ENCODE measurements at places on chromosomes 11 and 22. TPM values are rescaled to one million over a fixed set of nuclear protein-coding genes. Genes with fewer than 3 reads are reported as not detected.

DNA sequence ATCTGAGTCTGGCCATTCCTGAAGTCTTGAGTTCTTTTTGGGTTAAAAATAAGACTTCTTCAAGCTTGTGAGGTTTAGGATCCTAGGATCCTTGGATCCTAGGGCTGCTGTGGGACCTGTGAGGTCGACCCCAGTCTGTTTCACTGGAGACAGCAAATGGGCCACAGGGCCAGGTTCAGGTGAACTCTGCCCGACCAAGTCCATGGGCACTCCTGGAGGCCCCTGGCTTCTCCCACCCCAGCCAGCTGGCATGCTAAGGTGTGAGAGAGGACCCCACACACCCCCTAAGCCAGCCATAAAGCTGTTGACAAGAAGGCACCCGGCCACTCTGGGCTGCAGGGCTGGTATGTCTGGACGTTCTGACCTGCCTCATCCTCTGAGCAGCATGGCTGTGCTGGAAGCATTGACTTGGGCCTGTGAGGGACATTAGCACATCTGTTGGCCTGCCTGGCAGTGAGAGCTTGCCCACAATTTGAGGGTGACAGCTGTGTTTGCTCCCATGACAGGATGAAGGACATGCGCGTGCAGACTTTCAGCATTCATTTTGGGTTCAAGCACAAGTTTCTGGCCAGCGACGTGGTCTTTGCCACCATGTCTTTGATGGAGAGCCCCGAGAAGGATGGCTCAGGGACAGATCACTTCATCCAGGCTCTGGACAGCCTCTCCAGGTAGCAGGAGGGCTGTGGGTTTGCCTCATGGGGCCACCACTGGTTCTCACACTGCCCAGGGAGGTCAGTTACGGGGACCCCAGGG lies 16.0 kb downstream of the CLDN5 start:
- H3K4me3 ChIP-seq: no peak overlapping the region
- H3K4me1 ChIP-seq: no peaks in the 10 kb centered on the region
- no peak for DNase-seq
- no peak overlapping the region for H3K27ac ChIP-seq
- H3K27me3 ChIP-seq: no peaks in the 10 kb centered on the region
- H3K36me3 ChIP-seq: no peaks in the 10 kb centered on the region

- no peak overlapping the region for H3K27ac ChIP-seq
- no peaks in the 10 kb centered on the region for H3K36me3 ChIP-seq
- no peaks in the 10 kb centered on the region for H3K27me3 ChIP-seq
- no peaks in the 10 kb centered on the region for H3K4me1 ChIP-seq
Observed at GRCh38 chr22:47133061-47133969, 370.9 kb downstream of the TBC1D22A start.

DNA sequence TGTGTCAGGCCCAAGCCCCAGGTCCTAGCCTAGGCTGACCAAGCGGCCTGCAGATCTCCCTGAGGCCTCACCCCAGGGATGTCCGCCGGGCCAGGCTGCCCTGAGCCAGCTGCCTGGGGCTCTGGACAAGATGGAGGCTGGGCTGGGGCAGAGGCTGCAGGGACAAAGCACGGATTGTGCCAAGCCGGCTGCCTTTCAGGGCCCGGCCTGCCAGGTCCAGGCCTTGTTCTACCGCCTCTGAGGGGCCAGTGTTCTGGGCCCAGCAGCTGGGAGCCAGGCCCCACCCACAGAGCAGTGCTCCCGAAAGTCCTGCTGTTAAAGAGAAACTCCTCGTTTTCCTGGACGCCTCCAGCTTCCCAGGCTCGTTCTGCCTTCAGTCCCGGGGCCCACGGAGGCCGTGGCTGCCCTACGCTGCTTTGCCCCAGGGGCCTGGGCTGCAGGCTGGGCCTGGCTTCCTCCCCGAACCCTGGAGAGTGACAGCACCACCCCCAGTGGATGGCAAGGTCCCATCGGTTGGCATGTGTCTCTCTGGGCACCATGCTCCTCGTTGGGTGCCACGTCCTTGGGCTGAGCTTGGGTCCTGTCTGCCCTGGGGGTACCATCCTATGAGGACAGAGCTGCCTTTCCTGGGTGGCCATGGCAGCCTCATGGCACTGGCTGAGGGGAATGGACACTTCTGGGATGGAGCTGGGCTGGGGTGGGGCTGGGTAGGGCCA lies 7.6 kb downstream of the BRSK2 start:
- H3K4me3 ChIP-seq: no peak overlapping the region
- no peaks in the 10 kb centered on the region for H3K27me3 ChIP-seq
- H3K27ac ChIP-seq: no peak overlapping the region
- H3K36me3 ChIP-seq: no peaks in the 10 kb centered on the region

DNA sequence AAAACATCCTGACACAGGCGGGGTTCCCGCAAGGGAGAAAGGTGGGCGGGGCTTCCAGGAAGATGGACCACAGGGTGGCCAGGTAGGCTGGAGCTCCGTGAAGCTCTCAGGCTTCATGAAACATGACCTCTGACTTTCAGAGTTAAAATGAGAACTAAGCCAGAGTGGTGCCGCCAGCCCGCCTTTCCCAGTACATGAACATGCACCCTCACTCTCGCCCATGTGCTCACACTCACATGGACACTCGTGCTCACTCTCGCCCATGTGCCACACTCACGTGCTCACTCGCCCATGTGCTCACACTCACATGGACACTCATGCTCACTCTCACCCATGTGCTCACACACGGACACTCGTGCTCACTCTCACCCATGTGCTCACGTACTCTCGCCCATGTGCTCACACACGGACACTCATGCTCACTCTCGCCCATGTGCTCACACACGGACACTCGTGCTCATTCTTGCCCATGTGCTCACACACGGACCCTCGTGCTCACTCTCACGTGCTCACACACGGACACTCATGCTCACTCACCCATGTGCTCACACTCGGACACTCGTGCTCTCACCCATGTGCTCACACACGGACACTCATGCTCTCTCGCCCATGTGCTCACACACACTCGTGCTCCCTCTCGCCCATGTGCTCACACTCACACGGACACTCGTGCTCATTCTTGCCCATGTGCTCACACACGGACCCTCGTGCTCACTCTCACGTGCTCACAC lies 10.0 kb downstream of the RNH1 start:
- H3K4me1 ChIP-seq: no peaks in the 10 kb centered on the region
- H3K36me3 ChIP-seq: peaks cover 25% of the 10 kb centered on the region
- no peak overlapping the region for H3K4me3 ChIP-seq
- no peaks in the 10 kb centered on the region for H3K27me3 ChIP-seq
- no peak for DNase-seq

DNA sequence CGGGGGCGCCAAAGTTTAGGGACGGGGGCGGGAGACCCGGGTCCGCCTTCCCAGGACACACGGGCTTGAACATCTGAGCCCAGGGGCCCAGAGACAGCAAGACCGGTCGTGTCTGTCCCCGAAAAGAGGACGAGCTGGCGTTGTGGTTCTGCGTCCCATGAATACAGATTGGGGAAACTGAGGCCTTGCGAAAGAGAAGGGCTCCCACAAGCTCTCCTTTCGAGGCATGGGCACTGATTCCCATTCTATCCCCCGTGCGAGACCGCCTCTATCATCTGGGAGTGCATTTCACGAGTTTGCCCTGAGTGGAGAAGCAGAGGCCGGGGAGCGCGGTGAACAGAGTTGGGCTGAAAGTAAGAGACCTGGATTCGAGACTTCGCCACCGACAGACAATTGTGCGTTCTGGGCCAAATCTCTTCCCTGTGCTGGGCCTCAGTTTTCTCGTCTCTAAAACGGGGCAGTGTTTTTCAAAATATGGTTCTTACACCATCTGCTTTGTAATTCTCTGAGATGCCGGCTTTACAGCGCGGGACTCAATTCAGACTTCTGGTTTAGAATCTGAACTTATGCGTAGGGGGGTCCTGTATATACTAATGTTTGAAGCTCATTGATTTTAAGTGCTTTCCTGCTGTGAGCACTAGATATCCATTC lies 471 bp downstream of the RNF185 start:
- peaks cover 14% of the 10 kb centered on the region for H3K4me1 ChIP-seq
- peak overlapping the region; percentile 76 for H3K27ac ChIP-seq
- peak overlapping the region; percentile 94 for H3K4me3 ChIP-seq
- no peaks in the 10 kb centered on the region for H3K27me3 ChIP-seq

GRCh38 chr11:15258433-15259165 lies 143.9 kb downstream of the INSC start:
- H3K27ac ChIP-seq: no peak overlapping the region
- peak; percentile 33 for DNase-seq
- no peak overlapping the region for H3K4me3 ChIP-seq
- no peaks in the 10 kb centered on the region for H3K27me3 ChIP-seq
- H3K36me3 ChIP-seq: no peaks in the 10 kb centered on the region

DNA sequence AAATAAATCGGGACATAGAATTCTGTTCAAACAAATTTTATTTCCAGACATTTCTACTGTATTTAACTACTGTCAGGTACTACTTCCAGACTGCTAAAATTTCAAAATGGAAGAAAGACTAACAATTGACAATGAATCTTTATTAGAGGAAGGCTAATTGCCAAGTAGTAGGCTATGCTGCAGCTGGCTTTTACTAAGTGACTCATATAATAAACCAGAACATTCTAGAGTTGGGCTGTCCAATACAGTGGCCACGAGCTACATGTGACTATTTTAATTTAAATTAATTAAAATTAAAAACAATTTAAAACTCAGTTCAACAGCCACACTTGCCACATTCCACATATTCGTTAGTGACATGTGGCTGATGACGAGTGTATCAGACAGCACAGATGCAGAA lies 27.6 kb downstream of the CHKA start:
- H3K4me3 ChIP-seq: no peak overlapping the region
- H3K36me3 ChIP-seq: no peaks in the 10 kb centered on the region
- no peaks in the 10 kb centered on the region for H3K27me3 ChIP-seq
- H3K27ac ChIP-seq: no peak overlapping the region
- no peak for DNase-seq

- H3K36me3 ChIP-seq: no peaks in the 10 kb centered on the region
- H3K4me1 ChIP-seq: no peaks in the 10 kb centered on the region
- H3K27ac ChIP-seq: no peak overlapping the region
Observed at GRCh38 chr11:130092661-130093060, 23.0 kb downstream of the APLP2 start.

DNA sequence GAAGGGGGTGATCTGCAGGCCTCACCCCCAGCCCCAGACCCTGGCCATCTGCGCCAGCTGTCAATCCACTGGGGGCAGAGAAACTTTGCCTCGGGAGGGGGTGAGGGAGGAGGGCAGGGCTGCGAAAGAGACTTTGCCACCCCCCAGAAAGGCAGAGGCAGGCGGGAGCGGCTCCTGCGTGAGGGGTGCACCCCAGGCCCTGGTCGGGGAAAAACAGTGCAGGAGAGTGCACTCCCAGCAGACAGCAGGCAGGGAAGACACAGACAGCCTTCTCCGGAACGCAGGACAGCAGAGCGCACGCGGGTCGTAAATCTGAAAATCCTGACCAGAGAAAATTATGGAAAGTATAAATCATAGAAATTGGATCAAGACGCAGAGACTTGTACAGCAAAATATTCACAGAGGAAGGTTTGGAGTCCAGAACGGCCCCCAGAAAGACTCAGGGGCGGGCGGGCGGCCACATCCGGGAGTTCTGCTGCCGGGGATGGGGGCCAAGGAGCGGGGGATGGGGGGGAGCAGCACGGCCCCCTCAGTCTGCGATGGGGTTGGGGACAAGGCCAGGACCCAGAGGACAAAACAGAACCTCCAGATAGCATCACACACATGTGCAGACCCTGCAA lies 8.0 kb upstream of the MRPL23 start:
- H3K27me3 ChIP-seq: no peaks in the 10 kb centered on the region
- H3K4me3 ChIP-seq: no peak overlapping the region
- no peak overlapping the region for H3K27ac ChIP-seq
- no peak for DNase-seq
- H3K36me3 ChIP-seq: no peaks in the 10 kb centered on the region

GRCh38 chr11:78044706-78045105 lies 19.0 kb upstream of the THRSP start:
- DNase-seq: no peak
- H3K27me3 ChIP-seq: no peaks in the 10 kb centered on the region
- no peak overlapping the region for H3K4me3 ChIP-seq
- no peak overlapping the region for H3K27ac ChIP-seq
- H3K36me3 ChIP-seq: no peaks in the 10 kb centered on the region
- peaks cover 14% of the 10 kb centered on the region for H3K4me1 ChIP-seq

DNA sequence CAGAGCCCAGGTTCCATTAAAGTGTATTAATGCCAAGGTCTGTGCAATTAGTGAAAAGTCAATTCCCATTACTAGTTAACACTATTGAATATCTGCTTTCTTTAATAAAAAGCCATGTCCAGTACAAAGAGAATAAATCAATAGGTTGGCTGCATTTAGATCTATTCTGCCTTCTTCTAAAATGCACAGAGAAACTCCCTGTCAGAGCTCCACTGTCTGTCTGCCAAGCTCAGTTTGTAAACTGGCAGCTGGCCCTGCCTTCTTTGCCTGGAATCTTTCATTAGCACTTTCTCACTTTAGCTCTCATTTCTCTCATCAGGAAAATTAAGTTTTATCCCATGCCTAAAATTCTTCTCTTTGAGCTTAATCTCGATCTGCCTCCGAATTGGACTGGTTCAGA lies 35.6 kb downstream of the ARL14EP start:
- no peak overlapping the region for H3K27ac ChIP-seq
- H3K27me3 ChIP-seq: no peaks in the 10 kb centered on the region
- H3K4me3 ChIP-seq: no peak overlapping the region
- no peak for DNase-seq

DNA sequence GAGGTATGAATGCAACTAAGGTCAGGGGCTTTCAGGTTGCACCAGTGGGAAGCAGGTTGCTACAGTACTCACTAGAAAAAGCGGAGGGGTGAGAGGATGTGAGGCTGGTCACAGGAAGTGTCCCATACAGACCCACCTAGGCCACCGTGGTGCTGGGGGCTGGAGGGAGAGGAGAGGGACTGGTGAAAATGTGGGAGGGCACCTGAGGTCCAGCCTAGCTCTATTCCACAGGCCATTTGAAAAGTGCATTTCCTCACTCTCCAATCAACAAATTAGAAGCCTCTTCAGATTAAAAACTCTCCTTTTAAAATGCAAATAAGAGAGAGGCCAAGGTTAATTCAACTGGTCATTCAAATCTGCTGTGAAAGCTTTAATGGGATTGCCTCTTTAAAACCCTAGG lies 38.6 kb upstream of the NCAM1 start:
- H3K36me3 ChIP-seq: no peaks in the 10 kb centered on the region
- no peaks in the 10 kb centered on the region for H3K4me1 ChIP-seq
- DNase-seq: no peak
- H3K4me3 ChIP-seq: no peak overlapping the region

GRCh38 chr22:46290843-46291785 lies 5.6 kb upstream of the GTSE1 start:
- H3K4me1 ChIP-seq: peaks cover 11% of the 10 kb centered on the region
- H3K36me3 ChIP-seq: peaks cover 2% of the 10 kb centered on the region
- no peaks in the 10 kb centered on the region for H3K27me3 ChIP-seq
- DNase-seq: no peak

The RASSF10 gene
- 2.0 TPM for total RNA-seq

The SAA2 gene
- total RNA-seq: not detected

The P4HA3 gene
- 3.3 TPM for total RNA-seq

The ATG16L2 gene
- total RNA-seq: 11.7 TPM

The GGTLC3 gene
- total RNA-seq: not detected
